ENCODE measurements at places on chromosomes 13 and 19. TPM values are rescaled to one million over a fixed set of nuclear protein-coding genes. Genes with fewer than 3 reads are reported as not detected.

- no peak overlapping the region for H3K27ac ChIP-seq
- no peaks in the 10 kb centered on the region for H3K4me1 ChIP-seq
These were observed 15.5 kb downstream of the KASH5 start for GRCh38 chr19:49403404-49404187.

GRCh38 chr19:43798546-43799409 lies 3.5 kb downstream of the LYPD5 start:
- H3K27ac ChIP-seq: no peak overlapping the region
- H3K27me3 ChIP-seq: peaks cover 35% of the 10 kb centered on the region
- peak overlapping the region; percentile 69 for H3K4me3 ChIP-seq
- no peak for DNase-seq

DNA sequence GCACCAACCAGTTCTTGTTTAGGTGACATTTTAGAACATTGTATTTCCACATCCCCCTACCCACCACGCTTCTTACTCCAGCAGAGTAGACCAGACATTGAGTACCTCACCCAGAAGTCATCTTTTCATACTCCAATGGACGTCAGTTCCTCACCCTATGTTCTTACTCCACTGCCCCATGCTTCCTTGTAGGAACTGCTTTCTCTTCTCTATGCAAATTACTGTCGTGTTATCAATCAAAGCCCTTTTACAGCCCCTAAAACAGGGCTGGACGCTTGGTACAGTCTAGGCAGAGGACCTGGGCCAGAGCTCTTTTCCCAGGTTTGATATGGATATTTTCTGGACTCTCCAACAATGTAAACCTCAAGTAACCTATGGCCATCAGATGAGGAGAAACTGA lies 58.2 kb downstream of the USP12 start:
- no peak overlapping the region for H3K27ac ChIP-seq
- H3K4me3 ChIP-seq: no peak overlapping the region
- H3K27me3 ChIP-seq: no peaks in the 10 kb centered on the region
- peaks cover 8% of the 10 kb centered on the region for H3K4me1 ChIP-seq

DNA sequence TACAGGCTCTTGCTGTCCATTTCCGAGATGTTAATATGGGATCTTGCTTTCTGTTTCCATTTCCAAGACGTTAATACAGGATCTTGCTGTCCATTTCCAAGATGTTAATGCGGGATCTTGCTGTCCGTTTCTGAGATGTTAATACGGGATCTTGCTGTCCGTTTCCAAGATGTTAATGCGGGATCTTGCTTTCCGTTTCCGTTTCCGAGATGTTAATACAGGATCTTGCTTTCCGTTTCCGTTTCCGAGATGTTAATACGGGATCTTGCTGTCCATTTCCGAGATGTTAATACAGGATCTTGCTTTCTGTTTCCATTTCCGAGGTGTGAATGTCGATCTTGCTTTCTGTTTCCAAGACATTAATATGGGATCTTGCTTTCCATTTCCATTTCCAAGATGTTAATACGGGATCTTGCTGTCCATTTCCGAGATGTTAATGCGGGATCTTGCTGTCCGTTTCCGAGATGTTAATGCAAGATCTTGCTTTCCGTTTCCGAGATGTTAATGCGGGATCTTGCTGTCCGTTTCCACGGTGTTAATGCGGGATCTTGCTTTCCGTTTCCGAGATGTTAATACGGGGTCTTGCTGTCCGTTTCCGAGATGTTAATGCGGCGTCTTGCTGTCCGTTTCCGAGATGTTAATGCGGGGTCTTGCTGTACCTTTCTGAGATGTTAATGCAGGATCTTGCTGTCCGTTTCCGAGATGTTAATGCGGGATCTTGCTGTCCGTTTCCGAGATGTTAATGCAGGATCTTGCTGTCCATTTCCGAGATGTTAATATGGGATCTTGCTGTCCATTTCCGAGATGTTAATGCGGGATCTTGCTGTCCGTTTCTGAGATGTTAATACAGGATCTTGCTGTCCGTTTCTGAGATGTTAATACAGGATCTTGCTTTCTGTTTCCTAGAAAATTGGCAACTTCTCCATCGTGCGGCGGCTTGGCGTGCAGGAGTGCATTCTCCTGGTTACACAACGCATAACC lies 38.3 kb downstream of the PEX11G start:
- no peak for DNase-seq
- H3K4me3 ChIP-seq: no peak overlapping the region
- H3K27ac ChIP-seq: no peak overlapping the region
- no peaks in the 10 kb centered on the region for H3K27me3 ChIP-seq
- no peaks in the 10 kb centered on the region for H3K4me1 ChIP-seq
- peaks cover 52% of the 10 kb centered on the region for H3K36me3 ChIP-seq

GRCh38 chr19:651991-652390 lies 11.0 kb downstream of the RNF126 start:
- H3K4me3 ChIP-seq: no peak overlapping the region
- H3K4me1 ChIP-seq: no peaks in the 10 kb centered on the region
- DNase-seq: peak; percentile 80
- H3K27ac ChIP-seq: no peak overlapping the region

DNA sequence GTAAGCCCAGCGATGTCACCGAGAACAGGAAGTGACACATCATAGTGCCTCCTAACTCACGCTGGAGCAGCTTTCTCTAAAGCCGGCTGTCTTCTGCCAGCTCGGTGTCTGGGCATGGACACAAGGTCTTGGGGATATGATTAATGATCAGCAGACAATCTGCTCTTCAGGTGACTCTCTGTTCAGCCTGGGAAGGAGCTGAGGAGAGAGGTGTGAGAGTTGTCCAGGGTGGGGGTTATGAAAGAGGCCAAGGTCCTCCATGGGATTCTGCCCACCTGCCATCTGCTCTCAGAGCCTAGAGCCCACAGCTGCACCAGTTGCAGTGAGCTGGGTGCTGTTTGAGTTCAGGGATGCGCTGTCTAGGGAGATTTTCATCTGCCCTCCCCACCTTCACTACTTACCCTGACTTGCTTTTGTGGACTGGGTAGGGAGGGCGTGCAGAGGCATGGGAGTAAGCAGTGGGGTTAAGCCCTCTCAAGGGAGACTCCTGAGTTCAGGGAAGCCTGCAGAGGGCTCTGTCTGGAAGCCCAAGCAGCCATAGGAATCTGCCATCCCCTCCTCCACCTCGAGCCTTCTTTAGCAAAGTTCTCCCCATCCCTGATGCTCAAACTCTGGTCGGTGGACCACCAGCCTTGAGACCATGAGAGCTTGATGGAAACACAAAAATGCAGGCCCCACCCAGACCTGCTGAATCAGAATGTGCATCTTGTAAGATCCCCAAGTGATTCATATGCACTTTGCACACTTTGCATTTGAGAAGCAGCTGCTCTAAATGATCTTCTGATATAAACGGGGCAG lies 539.7 kb downstream of the RFC3 start:
- peaks cover 34% of the 10 kb centered on the region for H3K4me1 ChIP-seq
- no peak overlapping the region for H3K4me3 ChIP-seq
- peak; percentile 89 for DNase-seq
- peak overlapping the region; percentile 63 for H3K27ac ChIP-seq
- H3K27me3 ChIP-seq: no peaks in the 10 kb centered on the region
- H3K36me3 ChIP-seq: no peaks in the 10 kb centered on the region

DNA sequence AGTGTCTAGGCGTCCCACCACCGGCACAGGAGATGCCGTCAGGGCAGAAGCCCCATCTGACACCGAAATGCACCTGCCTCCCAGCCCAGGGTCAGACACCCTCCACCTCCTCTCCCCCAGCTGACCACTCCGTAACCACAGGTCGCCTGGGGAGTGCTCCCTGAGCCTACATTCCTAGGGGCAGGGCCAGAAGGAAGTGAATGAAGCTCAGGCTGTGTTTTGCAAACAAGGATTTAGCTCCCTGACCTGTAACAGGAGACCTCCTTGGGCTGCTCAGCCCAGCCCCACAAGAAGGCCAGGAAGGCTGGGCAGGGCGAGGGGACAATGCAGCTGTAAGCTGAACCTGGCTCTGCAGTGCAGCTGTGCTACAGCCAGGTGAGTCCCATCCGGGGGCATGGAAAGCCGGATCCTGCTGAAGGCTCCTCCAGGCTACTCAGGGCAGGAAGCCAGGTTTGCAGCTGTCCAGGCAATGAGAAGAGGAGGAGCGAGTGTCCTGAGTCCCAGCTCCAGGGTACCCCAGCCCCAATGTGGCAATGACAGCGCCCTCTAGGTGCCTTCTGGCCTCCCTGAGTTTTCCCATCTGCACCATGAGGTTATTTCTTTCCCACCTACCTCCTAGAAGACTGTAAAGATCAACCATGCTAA lies 42.1 kb downstream of the RHPN2 start:
- no peaks in the 10 kb centered on the region for H3K36me3 ChIP-seq
- no peak for DNase-seq
- no peak overlapping the region for H3K4me3 ChIP-seq
- H3K4me1 ChIP-seq: no peaks in the 10 kb centered on the region
- no peaks in the 10 kb centered on the region for H3K27me3 ChIP-seq
- H3K27ac ChIP-seq: no peak overlapping the region

GRCh38 chr19:38904581-38905539 lies 5.1 kb downstream of the NFKBIB start:
- H3K27me3 ChIP-seq: no peaks in the 10 kb centered on the region
- peak; percentile 57 for DNase-seq
- peaks cover 2% of the 10 kb centered on the region for H3K36me3 ChIP-seq
- no peak overlapping the region for H3K27ac ChIP-seq

GRCh38 chr13:111895896-111896821 lies 170.8 kb upstream of the SOX1 start:
- H3K4me3 ChIP-seq: no peak overlapping the region
- H3K27me3 ChIP-seq: no peaks in the 10 kb centered on the region
- no peaks in the 10 kb centered on the region for H3K36me3 ChIP-seq
- DNase-seq: no peak
- H3K27ac ChIP-seq: no peak overlapping the region

GRCh38 chr13:48975101-48975855 lies 434 bp upstream of the FNDC3A start:
- no peaks in the 10 kb centered on the region for H3K36me3 ChIP-seq
- H3K4me3 ChIP-seq: peak overlapping the region; percentile 90
- H3K27ac ChIP-seq: peak overlapping the region; percentile 87

GRCh38 chr13:111852725-111853518 lies 214.0 kb upstream of the SOX1 start:
- no peaks in the 10 kb centered on the region for H3K27me3 ChIP-seq
- no peaks in the 10 kb centered on the region for H3K4me1 ChIP-seq
- H3K27ac ChIP-seq: no peak overlapping the region
- H3K4me3 ChIP-seq: no peak overlapping the region

The LIM2 gene
- not detected for total RNA-seq

The ADGRE2 gene
- 0.59 TPM for total RNA-seq

The PLVAP gene
- total RNA-seq: not detected

The PRR36 gene
- total RNA-seq: under 0.01 TPM

The PEG3 gene
- 1.2 TPM for total RNA-seq

The TMEM238 gene
- 0.29 TPM for total RNA-seq

The SLC1A6 gene
- total RNA-seq: not detected

All from osteoblast (primary cell).